ENCODE measurements at places on chromosomes 12 and 14. TPM values are rescaled to one million over a fixed set of nuclear protein-coding genes. Genes with fewer than 3 reads are reported as not detected.

The AKAP3 gene
- total RNA-seq: 0.29 TPM

- DNase-seq: no peak
Measured at GRCh38 chr14:77554207-77554606, 55.6 kb upstream of the ISM2 start.

The MYF6 gene
- not detected for total RNA-seq

DNA sequence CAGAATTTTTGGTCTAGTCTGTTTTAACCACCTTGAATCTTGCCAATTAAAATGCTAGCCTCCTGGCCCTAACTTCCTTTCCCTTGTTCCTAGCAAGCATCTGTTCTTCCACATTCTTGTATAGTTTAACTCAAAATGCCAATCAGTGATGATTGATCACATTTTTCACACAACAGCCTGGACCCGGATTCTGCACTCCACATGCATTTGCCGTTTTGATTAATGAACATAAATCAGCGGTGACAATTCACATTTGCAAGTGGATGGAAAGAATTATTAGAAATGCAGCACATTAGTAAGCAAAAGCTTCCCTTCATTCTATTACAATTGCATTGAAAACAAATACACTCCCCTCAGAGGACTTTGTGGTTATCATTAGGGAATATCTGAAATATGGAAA lies 83.4 kb downstream of the PDZRN4 start:
- no peak for DNase-seq

- no peak for DNase-seq
Measured at GRCh38 chr14:90781344-90781761, 34.9 kb downstream of the TTC7B start.

DNA sequence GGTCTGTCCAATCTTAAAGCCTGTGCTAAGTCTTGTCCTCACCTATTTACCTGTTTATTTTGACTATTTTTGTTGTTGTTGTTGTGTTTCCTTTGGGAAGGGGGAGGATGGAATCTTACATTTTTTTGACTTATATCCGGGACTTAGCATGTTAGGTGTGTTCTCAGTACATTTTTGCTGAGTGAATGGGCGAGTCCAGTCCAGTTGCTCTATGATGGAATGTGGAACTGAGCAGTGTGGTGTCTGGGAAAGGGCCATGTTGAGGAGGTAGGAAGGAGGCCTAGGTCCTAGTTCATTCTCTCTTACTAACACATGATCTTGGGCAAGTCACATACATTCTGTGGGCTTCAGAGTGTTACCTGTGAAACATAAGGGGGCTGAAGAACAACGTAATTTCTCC lies 80.9 kb upstream of the SLC38A2 start:
- no peak for DNase-seq

The FCF1 gene
- 21.0 TPM for total RNA-seq

The IFI27 gene
- total RNA-seq: 193 TPM

DNA sequence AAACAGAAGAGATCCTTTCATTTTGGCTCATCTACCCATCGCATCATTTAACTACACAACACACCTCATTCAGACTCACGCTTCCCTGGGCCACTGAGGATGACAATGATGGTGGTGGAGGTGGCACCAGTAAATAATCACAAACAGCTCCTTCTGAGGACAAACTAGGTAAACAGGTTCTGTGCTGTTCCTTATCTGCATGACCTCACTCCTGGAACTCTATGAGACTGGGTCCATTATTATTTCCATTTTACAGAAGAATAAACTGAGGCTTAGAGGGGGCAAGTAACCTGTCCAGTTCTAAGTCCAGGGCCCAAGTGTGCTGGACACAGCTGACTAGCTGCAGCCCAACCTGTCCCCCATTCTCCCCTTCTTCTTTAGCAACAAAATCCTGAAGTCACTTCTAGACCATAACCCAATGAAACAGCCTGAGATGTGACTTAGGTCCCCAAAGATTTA lies 50.4 kb downstream of the ITPK1 start:
- no peak for DNase-seq

The GLIPR1 gene
- 6.8 TPM for total RNA-seq

DNA sequence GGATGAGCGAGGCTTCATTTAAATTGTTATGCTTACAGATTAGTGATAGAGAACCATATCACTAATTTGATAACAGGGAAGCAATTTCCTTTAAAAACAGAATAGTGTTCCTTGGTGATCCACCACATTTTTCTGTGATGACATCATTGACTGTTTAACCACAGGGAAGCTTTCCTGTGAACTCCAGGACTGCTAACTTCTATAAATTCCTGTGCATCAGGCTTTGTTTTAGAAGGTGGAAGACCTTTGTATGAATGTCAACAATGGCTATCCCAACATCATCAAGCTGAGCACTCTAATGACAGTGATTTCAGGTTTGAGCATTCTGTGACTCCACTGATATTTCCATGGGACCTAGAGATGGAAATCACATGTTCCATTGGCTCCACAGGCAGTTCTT lies 177.1 kb downstream of the RMST start:
- no peak for DNase-seq

The KRT73 gene
- total RNA-seq: not detected

- DNase-seq: peak; percentile 53
Measured at GRCh38 chr12:114817571-114818425, 133.8 kb upstream of the TBX3 start.

GRCh38 chr12:5232291-5232690 lies 188.6 kb downstream of the KCNA5 start:
- DNase-seq: no peak

DNA sequence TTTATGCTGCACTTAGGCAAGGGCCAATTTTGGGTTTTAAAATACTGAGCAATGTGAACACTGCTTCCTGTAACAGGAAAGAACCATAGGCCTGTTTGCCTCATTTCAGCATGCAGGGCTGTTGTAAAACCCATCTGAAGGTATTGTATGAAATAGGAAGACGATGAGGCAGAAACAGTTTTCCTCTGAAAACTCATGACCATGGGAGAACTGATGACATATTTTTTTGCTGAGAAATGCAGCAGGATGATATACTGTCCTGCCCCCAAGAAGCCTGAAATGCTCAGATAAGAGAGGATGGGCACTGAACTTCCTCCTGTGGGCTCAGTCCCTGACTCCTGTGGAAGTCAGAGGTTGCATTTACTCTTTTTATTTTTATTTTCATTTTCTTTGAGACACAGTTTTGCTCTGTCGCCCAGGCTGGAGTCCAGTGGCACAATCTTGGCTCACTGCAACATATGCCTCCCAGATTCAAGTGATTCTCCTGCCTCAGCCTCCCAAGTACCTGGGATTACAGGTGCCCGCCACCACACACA lies 17.4 kb downstream of the PYGL start:
- no peak for DNase-seq

- DNase-seq: peak; percentile 82
Measured at GRCh38 chr12:70002097-70002911, 177.3 kb downstream of the MYRFL start.

DNA sequence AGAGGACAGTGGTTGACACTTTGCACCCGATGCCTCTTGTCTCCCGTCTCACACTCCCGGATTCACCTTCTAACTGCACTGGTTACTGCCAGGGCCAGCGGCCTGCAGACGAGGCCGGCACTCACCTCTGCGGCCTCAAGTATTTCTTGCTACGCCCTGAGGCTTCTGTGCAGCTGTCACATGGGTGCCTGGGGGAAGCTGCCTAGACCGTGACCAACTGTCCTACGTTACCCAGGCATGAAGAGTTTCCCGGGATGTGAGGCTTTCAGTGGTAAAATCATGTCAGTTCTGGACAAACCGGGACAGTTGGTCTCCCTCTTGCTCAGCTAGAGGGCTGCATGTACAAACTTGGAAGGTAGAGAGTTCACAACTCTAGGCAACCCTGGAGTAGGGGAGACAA lies 274.5 kb downstream of the GLT1D1 start:
- DNase-seq: no peak

DNA sequence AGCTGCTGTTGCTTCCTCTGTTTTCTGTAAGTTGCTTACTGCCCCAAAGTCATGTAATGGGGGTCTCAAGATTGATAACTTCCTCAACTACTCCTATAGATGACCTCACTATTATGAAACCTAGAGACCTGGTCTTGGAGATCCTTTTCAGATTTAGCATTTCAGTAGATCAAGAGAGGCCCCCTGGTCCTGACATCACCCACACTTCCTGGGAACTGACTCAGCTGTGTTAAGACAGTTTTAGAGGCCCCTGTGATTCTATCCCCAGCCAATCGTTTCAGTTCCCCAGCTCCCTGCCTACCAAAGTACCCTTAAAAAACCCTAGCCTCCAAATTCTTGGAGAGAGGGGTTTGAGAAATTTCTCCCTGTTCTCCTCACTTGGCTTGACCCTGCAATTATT lies 9.2 kb upstream of the ARG2 start:
- DNase-seq: no peak

The KRT82 gene
- not detected for total RNA-seq

DNA sequence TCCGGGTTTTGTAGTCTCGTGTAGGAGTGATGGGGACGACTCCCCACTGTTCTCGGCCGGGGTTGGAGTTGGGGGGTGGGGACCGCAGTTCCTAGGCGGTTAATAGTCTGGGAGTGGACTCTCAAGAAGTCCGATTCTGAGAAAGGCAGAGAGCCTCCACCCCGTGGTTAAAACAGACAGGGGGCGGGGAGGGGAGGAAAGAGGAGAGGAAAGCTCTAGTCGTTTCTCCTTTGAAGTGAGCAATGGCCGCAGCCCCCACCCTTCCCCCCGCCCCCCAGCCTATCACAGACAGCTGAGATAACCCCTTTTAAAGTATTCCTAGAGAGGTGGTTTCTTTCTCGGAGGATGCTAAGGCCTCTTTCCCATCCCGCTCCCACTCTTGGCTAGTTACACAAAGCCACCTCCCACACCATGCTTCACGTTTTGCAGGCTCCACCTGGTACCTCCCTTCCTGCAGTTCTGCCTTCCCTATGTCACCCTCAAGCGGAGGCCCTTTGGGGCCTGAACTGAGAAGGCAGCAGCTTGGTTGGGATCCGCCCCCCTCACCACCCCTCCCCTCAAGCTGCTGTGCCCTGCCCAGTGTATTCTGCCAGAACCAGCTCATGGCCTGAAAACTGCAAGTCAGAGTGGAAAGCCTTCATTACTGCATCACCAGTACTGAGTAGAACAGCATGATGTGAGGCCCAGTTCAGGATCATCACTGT lies 853 bp downstream of the USP5 start:
- DNase-seq: peak; percentile 32

DNA sequence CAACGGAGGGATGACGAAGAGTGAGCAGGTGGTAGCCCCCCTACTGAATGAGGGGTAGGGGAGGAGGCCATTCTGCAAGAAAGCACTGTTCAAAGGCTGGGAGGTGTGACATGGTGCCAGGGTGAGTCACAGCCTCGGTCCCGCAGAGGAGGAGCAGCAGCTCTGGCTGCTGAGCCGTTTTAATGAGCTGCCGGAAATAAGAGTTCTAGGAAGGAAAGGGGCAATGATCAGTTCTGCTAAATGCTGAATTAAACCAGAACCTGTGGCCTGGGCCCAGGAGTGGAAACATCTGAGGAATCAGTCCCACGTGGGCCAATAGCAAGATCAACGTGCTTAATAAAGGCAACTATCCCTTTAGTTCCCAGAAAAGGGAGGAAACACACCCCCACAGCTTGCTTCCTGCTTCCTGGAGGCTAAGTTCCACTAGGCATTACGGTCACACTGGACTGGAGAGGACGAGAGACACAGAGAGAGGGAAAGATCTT lies 3.6 kb downstream of the ABCD4 start:
- no peak for DNase-seq

GRCh38 chr14:79082883-79083282 lies 912.7 kb downstream of the NRXN3 start:
- no peak for DNase-seq

The OR4E2 gene
- not detected for total RNA-seq

DNA sequence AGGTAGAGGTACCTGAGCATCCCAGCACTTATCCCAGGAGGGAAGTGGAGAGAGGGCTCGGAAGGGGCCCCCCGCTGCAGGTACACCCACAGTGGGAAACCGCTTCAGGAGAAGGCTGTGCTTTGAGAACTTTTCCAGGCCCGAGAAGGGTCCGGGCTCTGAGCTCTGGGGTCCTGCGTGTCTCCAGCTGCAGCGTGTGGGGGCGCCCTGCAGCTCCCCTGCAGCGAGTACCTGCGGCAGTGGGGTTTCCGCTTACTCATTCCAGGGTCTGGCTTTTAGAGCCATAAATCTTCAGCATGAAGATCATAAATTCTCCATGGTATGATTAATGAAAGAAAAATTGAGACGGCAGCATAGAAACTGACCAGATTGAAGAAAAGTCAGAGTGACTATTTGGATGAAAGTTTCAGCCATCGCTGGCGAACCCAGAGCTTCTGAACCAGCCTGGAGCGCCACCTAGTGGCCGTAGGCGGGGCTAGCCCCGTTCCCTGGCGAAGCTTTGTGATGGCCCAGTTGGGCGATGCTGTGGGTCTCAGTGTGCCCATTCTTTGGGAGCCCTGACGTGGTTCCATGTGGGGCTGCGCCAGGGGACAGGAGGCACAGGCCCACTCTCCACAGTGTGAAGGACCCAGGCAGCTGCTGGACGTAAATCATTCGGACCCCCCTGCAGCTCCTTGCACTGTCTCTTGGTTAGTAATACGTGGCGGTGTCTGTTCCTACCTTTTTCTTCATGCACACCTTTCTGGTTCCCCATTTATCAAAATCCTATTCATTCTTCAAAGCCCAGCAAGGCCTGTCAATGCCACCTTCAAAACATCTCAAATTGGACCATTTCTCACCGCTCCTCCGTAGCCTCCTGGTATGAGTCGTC lies 198.2 kb downstream of the TSPAN9 start:
- DNase-seq: peak; percentile 88

The BMAL2 gene
- total RNA-seq: 3.8 TPM

DNA sequence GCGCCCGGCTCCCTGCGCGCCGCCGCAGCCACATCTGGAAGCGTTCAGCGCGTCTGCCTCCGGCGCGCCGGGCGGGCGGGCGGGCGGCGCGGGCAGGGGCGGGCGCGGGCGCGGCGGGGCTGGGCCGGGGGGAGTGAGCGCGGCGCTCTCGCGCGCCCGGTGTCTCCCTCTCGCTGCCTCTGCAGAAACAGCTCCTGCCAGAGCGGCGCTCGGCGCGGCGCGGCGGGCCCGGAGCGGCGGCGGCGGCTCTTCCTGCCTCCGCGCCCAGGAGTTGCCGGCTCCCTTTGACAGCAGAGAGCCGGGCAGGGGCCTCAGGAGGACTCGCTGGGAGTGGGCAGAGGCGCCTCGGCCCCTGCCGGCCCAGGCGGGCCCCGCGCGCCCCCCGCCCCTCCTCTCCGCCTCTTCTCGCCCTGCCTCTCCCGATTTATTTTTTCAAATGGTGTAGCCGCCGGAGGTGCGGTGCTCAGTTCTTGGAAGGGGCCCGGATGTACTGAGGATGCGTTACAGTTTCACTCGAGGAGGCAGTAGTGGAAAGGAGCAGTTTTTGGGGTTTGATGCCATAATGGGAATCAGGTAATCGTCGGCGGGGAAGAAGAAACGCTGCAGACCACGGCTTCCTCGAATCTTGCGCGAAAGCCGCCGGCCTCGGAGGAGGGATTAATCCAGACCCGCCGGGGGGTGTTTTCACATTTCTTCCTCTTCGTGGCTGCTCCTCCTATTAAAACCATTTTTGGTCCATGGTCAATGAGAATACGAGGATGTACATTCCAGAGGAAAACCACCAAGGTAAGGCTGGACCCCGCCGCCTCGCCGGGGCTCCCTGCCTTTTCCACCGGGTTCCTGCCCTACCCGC lies at the start of gene CACNA1C:
TSS of gene CACNA1C (plus strand) at position 162 of the 853 bp plus-strand sequence. CDS start at position 738, 576 bp downstream.
- DNase-seq: peak; percentile 88

- no peak for DNase-seq
Measured at GRCh38 chr12:39006286-39006685, 100.9 kb upstream of the CPNE8 start.

GRCh38 chr12:120321382-120322202 lies 6.0 kb downstream of the PLA2G1B start:
- peak; percentile 83 for DNase-seq

The C1QL4 gene
- not detected for total RNA-seq
